Right atrium auricular region (tissue), 2 donors: ENCODE measurements at places on chromosomes 13 and 19.
A peak's percentile ranks its signal among the peaks of the same experiment; 100 is the strongest.

DNA sequence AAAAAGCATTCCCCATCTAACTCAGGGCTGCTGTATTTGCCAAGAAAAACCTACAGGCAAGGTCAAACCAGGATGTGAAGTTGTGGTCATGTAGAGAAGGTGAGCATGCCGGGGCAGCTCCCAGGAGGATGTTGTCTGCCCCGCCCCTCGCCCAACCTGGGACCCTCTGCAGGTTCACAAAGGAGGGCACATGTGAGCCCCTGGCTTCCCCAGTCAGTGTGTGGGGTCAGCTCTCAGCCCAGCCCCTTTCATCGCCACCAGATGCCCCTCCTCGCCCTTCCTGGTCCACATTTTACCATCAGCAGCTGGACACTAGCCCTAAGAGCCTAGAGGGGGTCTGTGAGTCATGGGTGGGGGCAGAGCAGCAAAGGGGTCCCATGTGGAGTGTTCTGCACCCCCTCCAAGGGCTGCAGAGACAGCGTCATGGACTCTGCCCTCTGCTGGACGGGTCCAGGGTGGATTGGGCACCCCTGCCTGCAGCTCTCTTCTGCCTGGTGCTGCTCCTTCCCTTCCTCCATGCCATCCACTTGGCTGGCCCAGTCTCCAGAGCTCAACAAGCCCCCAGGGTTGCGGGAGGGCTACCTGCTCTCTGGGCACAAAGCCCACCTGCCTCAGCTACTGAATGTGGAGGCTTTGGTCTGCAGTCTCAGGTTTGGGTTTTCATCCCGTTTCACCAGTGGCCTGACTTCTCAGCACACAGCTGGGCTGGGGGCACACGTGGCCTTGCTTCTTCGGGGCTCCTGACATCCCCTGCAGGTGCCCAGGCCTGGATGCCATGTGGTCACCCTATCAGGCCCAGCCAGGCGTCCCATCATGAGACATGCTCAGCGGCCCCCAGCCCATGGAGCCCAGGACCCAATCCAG is 3.7 kb downstream of the PLEKHF1 start:
- peaks cover 10% of the 10 kb centered on the region for H3K36me3 ChIP-seq
- peak overlapping the region; percentile 96 for H3K27ac ChIP-seq
- H3K27me3 ChIP-seq = no peaks in the 10 kb centered on the region
- H3K4me1 ChIP-seq = peaks cover 74% of the 10 kb centered on the region
- no peak overlapping the region for H3K4me3 ChIP-seq
- DNase-seq = no peak

GRCh38 chr19:38737921-38738737 is 6.1 kb downstream of the CAPN12 start:
- H3K4me1 ChIP-seq = peaks cover 30% of the 10 kb centered on the region
- no peak for DNase-seq
- H3K4me3 ChIP-seq = no peak overlapping the region
- no peaks in the 10 kb centered on the region for H3K36me3 ChIP-seq
- no peaks in the 10 kb centered on the region for H3K27me3 ChIP-seq

DNA sequence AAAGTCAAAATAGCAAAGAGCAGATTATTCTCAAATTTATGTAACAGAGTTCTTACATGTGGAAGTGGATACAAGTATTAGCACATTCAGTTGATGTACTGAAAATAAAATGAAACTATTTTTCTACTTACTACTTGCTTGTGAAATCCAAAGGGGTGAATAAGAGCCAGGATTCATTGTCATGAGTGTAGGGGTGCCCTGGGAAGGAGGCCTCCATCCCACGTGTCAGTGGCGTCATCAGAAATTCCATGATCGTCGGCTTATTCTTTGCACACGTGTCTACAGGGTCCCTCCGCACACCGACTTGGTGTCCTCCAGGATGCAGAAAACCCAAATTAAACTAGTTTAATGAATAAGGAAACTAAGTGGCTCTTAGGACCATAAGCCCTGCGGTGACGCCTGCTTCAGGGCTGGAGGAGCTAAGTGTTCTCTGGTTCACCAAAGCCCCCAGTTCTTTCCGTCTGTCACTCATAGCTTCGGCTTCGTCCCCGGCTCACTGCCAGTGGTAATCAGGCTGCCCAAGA is 55.5 kb downstream of the IRS2 start:
- no peak overlapping the region for H3K4me3 ChIP-seq
- no peaks in the 10 kb centered on the region for H3K36me3 ChIP-seq
- no peak for DNase-seq

- no peak overlapping the region for H3K4me3 ChIP-seq
- no peaks in the 10 kb centered on the region for H3K36me3 ChIP-seq
- no peaks in the 10 kb centered on the region for H3K4me1 ChIP-seq
- DNase-seq = no peak
These were observed 98.7 kb downstream of the KCTD15 start for GRCh38 chr19:33895366-33895765.

GRCh38 chr13:95607366-95607765 is 37.1 kb downstream of the DZIP1 start:
- no peaks in the 10 kb centered on the region for H3K27me3 ChIP-seq
- no peak overlapping the region for H3K4me3 ChIP-seq
- H3K27ac ChIP-seq = no peak overlapping the region

DNA sequence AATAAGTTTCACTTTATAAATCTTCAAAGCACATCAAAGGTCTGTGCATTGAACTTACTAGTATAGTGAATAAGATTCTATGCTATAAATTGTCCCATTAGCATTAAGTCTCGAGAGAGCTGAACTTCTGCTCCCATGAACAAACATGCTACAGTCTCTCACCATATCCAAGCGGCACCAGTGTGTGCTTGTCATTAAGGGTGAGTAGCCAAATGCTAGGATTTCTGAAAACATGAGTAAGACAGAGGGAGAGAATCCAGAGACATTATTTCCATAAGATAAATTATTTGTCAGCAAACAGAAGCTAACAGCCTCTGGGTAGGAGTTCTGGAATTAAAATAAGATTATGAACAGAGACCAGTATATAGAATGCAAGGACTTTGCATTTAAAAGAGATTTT is 2882.5 kb downstream of the PCDH9 start:
- no peaks in the 10 kb centered on the region for H3K36me3 ChIP-seq
- H3K27me3 ChIP-seq = no peaks in the 10 kb centered on the region
- DNase-seq = no peak
- no peak overlapping the region for H3K4me3 ChIP-seq
- no peaks in the 10 kb centered on the region for H3K4me1 ChIP-seq

DNA sequence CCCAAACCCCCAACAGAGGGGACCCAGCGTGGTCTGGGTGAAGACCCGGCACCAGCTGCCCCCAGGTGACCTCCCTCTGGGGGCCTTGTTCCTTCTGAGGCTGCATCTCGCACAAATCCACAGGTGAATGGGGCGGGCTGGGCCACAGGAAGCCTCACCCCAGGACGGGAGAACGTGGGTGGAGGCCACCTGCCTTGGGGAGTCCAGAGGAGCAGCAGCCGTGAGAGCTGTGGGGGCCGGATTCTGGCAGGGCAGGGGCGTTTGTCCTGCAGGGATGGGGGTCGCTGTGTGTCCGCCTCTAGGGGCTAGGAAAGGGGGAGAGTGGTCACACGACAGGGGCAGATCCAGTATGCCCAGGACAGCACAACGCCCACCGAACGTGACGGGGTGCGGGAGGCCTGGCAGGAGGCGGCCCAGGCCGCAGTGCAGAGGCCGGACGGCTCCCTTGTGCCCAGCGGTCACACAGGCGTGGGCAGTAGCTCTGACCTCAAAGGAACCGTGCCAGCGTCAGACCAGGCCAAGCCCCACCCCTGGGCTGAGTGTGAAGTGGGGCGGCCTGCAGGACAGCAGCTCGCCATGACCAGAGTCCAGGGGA is 6.7 kb downstream of the POLR2E start:
- DNase-seq = peak; percentile 71
- H3K4me1 ChIP-seq = no peaks in the 10 kb centered on the region
- H3K27me3 ChIP-seq = no peaks in the 10 kb centered on the region
- peak overlapping the region; percentile 66 for H3K27ac ChIP-seq
- peaks cover 45% of the 10 kb centered on the region for H3K36me3 ChIP-seq

DNA sequence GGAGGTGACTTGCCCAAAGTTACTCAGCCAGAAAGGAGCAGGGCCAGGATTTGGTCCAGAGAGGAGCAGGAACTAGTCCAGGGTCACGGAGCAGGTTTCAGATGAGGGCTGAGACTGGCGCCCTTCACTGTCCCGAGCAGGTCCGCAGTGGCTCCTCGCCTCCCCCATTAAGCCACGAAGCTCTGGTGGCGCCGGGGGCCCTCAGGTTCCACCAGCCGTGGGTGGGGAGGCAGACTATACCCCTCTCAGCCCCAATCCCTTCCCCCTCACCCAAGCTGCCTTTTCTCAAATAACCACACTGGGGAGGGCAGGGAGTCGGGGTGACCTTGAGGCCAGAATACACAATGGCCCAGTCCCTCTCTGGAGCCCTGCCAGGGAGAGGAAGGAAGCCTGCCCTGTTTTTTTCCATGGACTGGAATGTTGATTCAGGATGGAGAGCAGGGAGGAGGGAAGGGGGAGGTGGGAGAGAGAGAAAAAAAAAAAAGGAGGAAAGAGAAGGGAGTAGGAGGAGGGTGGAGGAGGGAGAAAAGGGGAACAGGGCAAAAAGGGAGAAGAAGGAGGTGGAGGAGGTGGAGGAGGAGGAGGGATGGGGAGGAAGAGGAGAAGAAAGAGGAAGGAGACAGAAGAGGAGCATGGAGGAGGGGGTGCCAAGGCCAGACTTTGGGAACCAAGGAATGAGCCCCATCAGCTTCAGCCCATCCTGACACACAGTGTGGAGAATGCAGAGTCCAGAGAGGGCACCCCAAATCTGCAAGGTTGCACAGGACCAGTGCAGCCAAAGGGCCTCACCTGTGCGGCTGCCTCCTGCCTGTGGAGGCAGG is 19.7 kb downstream of the CEACAM16 start:
- peak; percentile 88 for DNase-seq
- H3K4me1 ChIP-seq = no peaks in the 10 kb centered on the region
- H3K27ac ChIP-seq = peak overlapping the region; percentile 81
- H3K36me3 ChIP-seq = no peaks in the 10 kb centered on the region
- no peak overlapping the region for H3K4me3 ChIP-seq

DNA sequence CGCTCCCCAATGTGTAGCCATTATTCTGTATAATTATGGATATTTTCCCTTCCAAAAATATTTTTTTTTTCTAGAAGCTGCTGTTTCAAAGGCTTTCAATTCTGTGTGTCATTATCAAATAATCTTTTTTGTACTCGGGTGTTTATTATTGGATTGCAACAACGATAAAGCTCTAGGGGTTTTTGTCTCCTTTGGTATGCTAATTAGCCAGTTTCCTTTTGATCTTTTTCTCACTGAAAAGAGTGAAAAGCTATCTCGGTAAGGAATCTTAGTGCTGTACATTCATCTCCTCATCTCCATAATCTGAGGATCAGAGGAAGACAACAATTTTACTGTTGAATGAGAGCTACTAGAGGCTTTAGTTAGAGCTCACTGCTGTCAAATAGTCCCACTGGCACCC is 136.6 kb downstream of the OLFM4 start:
- no peaks in the 10 kb centered on the region for H3K27me3 ChIP-seq
- no peaks in the 10 kb centered on the region for H3K4me1 ChIP-seq
- no peaks in the 10 kb centered on the region for H3K36me3 ChIP-seq
- no peak for DNase-seq
- H3K27ac ChIP-seq = no peak overlapping the region

- peaks cover 29% of the 10 kb centered on the region for H3K4me1 ChIP-seq
- no peak overlapping the region for H3K27ac ChIP-seq
- H3K27me3 ChIP-seq = no peaks in the 10 kb centered on the region
- H3K36me3 ChIP-seq = no peaks in the 10 kb centered on the region
- H3K4me3 ChIP-seq = no peak overlapping the region
- DNase-seq = no peak
These were observed 3.7 kb downstream of the KCNC3 start for GRCh38 chr19:50325310-50326100.

- H3K27me3 ChIP-seq = no peaks in the 10 kb centered on the region
- DNase-seq = no peak
- H3K36me3 ChIP-seq = no peaks in the 10 kb centered on the region
- H3K4me3 ChIP-seq = no peak overlapping the region
- peaks cover 30% of the 10 kb centered on the region for H3K4me1 ChIP-seq
- H3K27ac ChIP-seq = peak overlapping the region; percentile 32
These were observed 30.6 kb upstream of the ATP1A3 start for GRCh38 chr19:42024622-42025111.

- H3K4me1 ChIP-seq = peaks cover 14% of the 10 kb centered on the region
- H3K27ac ChIP-seq = no peak overlapping the region
- no peaks in the 10 kb centered on the region for H3K27me3 ChIP-seq
- H3K4me3 ChIP-seq = no peak overlapping the region
These were observed 41.0 kb downstream of the CCDC70 start for GRCh38 chr13:51902776-51903175.

DNA sequence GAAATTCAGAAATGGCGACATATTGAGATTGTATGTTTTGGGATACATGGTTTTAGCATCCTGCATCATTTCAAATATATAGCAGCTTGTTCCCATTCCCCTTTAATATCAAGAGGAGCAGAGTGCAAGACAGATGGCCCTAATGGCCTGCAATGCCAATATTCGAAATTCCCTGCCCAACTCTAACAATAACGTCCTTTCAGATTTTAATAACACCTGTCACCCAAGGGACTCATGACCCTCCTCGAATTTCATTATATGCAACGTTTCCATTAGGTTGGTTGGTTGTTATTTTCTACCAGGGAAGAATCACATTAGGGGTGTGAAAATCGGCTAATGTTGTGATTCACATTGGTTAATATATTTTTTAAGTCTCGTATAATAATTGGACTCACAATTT is 170.0 kb downstream of the TNFSF13B start:
- no peak for DNase-seq
- no peak overlapping the region for H3K27ac ChIP-seq
- H3K27me3 ChIP-seq = no peaks in the 10 kb centered on the region
- no peaks in the 10 kb centered on the region for H3K36me3 ChIP-seq

DNA sequence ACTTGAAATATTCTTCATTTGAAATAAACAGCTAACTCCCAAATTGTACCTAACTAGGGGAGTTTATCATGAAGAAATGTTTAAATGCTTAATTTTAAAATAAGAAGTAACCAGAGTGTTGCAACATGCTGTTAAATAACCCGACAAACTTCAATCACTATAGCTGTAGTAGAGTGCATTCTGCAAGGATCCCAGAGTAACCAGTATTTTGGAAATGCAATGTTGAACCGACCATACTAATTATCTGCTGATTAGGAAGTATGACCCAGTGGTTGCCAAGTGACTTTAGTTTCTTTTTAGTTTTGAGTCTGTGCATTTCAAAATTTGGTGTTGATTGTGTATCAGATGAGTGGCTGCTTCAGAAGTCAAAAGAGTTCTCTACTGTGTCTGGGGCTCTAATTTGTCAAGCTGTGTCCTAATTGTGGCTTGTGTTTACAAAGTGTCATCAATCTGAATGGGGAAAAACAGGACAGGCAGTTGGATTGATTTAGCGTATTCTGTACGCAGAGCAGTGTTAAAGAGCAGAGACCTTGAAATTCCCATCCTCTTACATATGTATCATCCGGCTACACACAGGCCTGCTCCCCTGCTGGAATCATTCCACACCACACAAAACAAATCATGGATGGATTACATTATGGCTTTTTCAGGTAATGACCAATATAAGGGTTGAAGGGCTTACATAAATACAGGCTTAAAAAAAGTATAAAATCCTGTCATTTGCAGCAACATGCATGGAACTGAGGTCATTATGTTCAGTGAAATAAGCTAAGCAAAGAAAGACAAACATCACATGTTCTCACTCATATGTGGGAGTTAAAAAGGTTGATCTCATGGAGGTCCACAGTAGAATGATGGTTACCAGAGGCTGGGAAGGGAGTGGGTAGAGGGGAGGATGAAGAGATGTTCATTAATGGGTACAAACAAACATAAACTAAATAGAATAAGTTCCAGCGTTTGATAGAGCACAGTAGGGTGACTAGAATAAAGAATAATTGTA is 351.5 kb downstream of the KLF12 start:
- H3K27ac ChIP-seq = no peak overlapping the region
- no peak for DNase-seq
- no peaks in the 10 kb centered on the region for H3K27me3 ChIP-seq
- no peak overlapping the region for H3K4me3 ChIP-seq
- H3K4me1 ChIP-seq = no peaks in the 10 kb centered on the region
- H3K36me3 ChIP-seq = no peaks in the 10 kb centered on the region
